NCI-H526 treated with DMSO at 0.1 percent for 48 hours (cell line): ENCODE measurements at places on chromosomes 16 and 17.
A peak's percentile ranks its signal among the peaks of the same experiment; 100 is the strongest.

DNA sequence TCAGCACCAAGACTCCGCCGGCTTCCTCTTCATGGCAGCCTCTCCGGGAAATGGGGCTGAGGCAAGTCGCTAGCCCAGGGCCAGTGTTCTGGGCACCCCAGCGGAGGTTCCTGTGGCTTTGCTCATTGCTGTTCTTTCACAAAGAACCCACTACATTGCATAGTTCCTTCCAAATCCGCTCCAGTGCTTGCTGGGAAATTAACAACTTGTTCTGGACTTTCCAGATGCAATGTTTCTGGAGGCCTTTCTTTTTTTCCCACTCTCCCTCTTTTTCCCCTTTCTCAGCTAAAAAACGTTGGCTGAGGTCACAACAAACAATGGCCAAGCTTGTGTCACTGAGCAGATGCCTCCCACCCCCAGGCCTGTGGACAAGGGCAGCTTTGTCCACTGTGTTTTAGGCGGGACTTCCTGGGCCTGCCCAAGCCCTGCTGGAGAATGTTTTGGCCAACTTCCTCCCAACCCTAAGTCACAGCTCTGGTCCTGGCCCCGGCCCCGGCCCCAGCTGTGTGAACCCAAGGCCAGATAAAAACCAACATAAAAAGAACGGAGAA is 131.5 kb upstream of the RCVRN start:
- no peak for DNase-seq

- DNase-seq: no peak
Observed at GRCh38 chr16:676565-676902, 1.1 kb downstream of the RHBDL1 start.

- no peak for DNase-seq
Observed at GRCh38 chr16:24988129-24988518, 27.0 kb downstream of the ARHGAP17 start.

- DNase-seq: no peak
Observed at GRCh38 chr16:28136751-28137434, 73.4 kb upstream of the GSG1L start.

GRCh38 chr16:53736297-53736696 is 32.3 kb downstream of the FTO start:
- DNase-seq: no peak

- DNase-seq: no peak
Observed at GRCh38 chr17:33940769-33941370, 314.2 kb upstream of the CCL2 start.

GRCh38 chr16:72317446-72317845 is 145.5 kb upstream of the PMFBP1 start:
- no peak for DNase-seq

DNA sequence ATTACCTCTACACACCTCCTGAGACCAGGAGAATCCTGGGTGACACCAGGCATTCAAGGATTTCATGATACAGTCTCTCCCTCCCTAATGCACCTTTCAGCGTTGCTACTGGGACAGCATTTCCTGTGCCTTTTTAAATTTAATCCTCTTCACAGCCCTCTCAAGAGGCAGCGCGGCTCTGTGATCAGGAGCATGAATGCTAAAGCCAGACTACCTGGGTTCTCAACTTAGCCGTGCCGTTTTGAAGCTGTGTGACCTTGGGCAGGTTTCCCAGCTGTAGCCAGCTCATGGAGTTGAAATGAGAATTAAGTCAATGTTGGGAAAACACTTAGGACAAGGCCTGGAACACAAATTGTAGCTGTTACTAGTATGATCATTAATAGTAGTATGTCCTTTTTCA is 191.8 kb downstream of the XYLT1 start:
- DNase-seq: no peak

DNA sequence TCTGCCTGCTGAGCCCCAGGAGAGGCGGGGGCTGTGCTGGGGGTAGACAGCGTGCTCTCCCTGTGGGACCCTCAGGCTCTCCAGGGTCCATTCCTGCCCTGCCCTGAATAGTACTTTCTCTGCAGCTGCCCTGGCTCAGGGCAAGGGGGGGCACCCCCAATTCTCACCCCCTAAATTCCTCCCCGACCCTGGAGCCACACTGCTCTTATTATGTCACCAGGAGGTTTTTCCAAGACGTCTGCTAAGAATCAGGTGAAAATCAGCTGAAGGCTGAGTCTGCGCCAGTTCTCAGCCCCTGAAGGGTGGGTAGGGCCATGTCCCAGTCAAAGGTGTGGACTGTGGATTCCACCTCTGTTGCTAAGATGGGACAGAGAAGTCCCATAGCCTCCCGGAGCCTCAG is 49.9 kb upstream of the MAP3K14 start:
- DNase-seq: no peak

- no peak for DNase-seq
Observed at GRCh38 chr17:61568219-61569072, 22.6 kb downstream of the NACA2 start.

GRCh38 chr16:2787406-2787805 is at the start of gene PRSS33:
Gene PRSS33 (minus strand): TSS chr16:2787560. CDS start chr16:2786547, 1,013 bp downstream.
- DNase-seq: no peak

DNA sequence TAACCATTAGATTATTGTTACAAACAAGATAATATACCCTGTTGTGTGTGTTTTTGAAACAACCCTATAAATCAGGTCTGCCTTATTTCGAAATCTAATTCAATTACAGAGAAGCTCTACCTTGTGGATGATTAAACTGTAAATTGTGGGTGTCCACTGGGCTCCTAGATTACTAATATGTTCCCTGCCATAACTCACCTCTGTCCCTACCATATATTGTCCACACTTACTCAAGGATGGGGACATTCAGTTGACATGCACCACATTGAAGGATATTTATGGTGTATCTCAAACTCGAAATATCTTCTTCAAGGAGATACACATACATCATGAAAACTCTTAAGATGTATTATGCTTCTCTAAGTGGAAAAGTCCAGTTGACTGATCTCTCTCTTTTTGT is 617.6 kb upstream of the EEF2KMT start:
- DNase-seq: no peak

GRCh38 chr16:66873685-66874055 is 6.6 kb upstream of the PDP2 start:
- no peak for DNase-seq

GRCh38 chr17:9291912-9292560 is 270.7 kb downstream of the NTN1 start:
- no peak for DNase-seq

- DNase-seq: no peak
Observed at GRCh38 chr17:44170499-44171201, at the start of gene ASB16. Gene ASB16 (plus strand): TSS chr17:44170704. CDS start chr17:44170790, 86 bp downstream.

DNA sequence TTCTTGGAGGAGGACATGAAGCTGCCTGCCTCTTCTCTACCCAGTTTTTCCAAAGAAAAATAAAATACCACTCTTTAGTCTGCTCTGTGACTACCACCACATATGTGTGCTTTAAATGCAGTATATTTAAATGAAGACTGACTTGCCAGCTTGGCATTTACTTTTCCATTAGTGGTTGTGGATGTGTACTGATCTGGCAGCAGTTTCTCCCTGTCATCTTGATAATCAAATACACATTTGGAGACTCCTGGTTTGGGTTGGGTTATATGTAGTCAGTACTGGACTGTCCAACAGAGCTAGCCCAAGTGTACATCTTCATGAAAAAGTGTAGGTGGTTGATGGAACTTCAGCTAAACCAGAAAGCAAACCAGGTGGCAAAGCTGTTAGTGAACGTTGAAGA is 19.9 kb downstream of the COX10 start:
- no peak for DNase-seq

DNA sequence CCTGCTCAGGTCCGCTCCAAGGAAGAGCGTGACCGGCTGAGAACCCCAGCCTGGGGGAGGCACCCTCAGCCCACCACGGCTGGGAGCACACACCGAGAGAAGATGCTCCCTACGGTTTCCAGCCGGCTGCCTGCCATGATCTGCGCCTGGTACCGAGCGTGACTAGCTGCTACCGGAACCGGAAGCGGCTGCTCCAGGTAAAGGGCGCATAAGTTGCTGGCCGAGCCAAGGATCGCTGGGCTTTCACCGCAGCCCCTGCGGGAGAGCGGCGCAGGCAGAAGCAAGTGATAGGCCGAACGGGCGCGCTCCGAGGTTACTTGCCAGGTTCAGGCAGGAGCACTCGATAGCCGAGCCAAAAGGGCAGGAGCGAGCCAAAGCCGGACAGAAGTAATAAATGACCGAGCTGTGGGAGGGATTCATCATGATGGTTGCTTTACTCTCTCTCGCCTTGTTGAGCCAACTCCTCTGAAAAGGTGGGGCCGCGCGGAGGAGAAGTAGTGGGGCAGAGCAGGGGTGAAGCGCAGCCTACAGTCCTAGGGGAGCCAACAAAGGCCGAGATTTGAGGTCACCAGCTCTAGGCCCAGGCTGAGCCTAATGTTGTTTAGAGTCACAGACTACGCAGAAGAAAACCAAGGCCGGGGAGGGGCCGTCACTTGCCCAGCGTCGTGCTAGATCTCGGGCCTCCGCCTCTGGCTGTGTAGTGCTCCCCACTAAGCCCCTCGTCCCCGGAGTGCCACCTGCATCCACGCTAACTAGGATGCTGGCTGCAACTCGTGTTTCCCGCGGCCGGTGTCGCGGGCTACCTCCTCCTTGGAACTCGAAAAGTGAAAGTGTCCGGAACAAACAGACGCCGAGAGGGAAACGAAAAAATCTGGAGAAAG is at the start of gene MRPS23:
Gene MRPS23 (minus strand): TSS at position 171 of the 881 bp plus-strand sequence. CDS start 34 bp downstream, at position 137.
- peak; percentile 93 for DNase-seq

GRCh38 chr16:22816475-22816874 is 2.5 kb downstream of the HS3ST2 start:
- DNase-seq: no peak

- no peak for DNase-seq
Observed at GRCh38 chr16:69243479-69243878, 56.5 kb downstream of the SNTB2 start.

DNA sequence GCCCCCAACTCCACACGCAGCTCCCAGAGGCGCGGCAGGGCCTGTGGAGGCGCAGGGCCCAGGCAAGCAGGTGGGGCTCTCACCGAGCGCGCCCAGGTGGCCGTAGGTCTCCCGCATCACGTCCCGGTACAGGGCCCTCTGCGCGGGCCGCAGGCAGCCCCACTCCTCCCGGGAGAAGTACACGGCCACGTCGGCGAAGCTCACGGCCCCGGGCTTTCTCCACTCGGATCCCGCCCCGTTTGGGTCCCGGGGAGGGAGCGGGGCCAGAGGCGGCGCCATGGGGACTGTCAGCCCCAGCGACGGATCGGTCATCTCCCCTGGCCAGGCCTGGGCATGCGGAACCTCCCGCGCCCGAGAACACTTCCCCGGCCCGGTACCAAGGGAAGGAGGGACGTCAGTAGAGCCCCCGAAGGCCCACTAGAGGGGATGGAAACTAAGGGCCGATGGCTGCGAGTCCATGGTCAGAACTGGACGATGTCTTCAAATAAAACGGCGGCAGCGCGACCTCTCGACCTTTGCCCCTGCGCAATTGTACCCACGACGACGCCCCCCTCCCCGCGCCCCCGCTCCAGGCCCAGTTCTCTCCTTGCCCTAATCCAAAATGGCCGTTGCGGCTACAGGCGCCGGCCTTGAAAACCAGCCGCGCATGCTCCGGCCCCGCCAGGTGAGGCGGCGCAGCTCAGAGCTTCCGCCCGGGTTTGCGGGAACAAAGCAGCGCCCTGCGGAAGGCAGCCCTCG is at the start of gene ZNF747:
Gene ZNF747 (minus strand): TSS at position 491 of the 738 bp plus-strand sequence. CDS start 179 bp downstream, at position 312.
- peak; percentile 73 for DNase-seq

DNA sequence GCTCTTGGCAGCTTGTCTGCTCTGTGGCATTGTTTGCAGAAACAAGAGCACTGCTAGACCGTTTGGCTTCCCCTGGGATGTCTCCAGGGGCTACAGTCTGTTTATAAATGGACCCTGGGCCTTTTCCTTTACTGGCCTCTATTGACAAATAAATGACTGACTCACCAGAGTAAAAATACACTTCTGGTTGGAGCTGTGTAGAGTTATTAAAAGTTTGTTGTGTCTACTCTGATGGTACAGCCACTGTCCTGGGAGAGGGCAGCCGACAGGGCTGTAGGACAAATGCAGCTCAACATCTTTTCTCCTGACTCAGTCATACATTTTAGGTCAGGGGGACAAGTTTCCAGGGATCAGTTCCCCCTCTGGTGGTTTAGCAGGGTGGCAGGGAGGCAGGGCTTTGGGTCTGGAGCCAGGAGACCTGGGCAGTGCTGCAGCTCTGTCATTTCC is 30.0 kb downstream of the FOXL1 start:
- DNase-seq: no peak

DNA sequence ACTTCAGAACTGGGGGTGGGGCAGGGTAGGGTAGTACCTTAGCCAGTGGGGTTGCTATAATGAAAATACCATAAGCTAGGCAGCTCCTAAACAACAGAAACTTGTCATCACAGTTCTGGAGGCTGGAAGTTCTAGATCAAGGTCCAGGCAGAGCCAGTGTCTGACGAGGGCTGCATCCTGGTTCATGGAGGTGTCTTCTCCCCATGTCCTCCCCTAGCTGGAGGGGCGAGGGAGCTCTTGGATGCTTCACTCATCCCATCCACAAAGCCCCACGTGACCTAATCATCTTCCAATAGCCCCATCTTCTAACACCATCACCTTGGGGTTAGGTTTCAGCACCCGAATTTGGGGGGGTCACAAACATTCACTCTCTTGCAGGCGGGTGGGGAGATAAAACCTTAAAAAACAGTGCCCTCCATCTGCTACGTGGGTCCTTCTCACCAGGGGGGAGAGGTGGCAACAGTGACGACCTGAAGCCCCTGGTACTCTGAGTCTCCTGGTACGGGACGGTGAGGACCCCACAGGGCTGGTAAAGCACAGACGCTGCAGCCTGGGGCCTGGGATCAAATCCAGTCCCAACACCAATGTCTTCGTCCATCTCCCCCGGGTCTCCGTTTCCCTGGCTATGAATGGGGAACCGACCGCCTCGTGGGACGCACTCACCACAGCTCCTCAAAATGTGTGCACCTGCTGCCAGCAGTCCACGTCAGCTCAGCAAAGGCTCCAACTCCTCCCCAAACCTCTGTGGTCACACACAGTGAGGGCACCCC is 22.8 kb downstream of the RAB40B start:
- no peak for DNase-seq

- DNase-seq: no peak
Observed at GRCh38 chr17:7336240-7337175, at the start of gene ACAP1. Gene ACAP1 (plus strand): TSS chr17:7336529. CDS start chr17:7336735, 206 bp downstream.

DNA sequence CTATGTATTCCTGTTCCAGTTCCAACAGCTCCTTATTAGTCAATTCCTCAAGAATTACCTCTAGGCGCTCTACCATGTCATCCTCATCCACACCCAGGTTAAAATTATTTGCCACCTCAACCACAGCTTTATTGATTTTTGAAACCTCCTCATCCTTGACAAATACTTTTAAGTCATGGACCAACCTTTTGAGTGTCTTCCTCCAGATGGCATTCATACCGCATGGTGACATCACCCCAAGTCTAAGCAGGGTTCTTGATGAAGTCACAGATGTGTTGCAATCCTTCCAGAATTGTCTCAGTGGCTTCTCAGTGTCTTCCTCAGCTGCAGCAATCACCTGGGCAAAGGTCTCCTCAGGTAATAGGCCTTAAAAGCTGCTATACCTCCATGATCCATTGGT is 40.1 kb downstream of the BCL7C start:
- DNase-seq: no peak
